Activated naive CD4-positive, alpha-beta T cell treated with Interleukin-2 at 50 U/mL for 16 hours (primary cell): ENCODE measurements at places on chromosomes 3 and 15.
A peak's percentile ranks its signal among the peaks of the same experiment; 100 is the strongest.

DNA sequence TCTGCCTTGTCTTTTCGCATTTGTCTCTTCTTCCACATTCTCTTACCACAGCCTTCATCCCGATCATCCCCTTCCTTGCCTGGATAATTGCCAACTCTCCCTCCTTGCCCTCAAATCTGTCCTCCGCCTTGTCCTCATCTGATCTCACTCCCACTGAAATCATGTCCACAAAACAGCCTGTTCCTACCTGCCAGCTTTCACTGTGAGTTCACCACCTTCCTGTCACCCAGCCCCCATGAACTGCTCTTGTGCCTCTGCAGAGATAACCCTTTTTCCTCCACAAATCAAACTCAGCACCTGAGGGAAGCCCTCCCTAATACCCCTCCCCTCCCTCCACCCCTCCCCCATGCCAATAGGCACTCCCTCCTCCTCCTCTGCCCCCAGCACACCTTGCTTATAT, 4.8 kb upstream of the ADCY5 start:
- no peak for DNase-seq

- no peak for DNase-seq
Measured at GRCh38 chr3:150535204-150535603, 11.1 kb downstream of the SERP1 start.

DNA sequence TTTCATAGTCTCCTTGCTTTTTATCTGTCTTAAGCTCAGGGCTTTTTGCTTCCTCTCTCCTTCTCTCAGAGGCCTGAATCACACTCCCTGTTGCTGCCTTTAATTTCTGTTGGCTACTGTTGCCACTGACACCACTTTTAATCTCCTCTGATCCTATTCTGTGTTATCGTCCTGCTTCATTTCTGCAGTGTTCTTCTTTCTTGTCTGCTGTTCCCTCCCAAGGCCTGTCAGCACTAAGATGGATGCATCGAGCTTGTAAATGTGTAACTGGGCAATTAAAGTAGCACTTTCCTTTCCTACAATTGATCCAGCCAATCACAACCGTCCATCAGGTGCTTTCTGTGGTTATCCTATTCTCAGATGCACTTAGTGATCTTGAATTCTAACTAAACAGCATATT, 71.3 kb upstream of the VEPH1 start:
- no peak for DNase-seq

- no peak for DNase-seq
Measured at GRCh38 chr3:65864357-65864904, 174.3 kb downstream of the MAGI1 start.

DNA sequence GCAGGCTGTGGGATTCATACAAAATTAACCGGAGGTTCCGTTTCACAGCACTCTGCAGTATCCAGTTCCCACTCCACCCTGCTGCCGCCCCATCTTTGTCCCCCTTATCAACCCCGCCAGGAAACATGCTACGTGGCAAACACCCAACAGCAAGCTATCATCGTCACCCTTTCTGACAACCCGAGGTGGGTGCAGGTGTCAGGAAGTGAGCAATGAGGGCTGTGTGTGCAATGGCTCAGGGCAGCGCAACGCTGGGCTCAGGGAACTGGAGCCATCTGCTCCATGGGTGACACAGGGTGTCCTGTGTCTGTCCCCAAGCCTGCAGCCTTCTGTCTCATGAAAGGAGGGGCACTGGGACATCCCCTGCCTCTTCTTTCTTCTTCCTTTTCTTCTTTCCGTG, 60.9 kb downstream of the ATP2B2 start:
- DNase-seq, result no peak

DNA sequence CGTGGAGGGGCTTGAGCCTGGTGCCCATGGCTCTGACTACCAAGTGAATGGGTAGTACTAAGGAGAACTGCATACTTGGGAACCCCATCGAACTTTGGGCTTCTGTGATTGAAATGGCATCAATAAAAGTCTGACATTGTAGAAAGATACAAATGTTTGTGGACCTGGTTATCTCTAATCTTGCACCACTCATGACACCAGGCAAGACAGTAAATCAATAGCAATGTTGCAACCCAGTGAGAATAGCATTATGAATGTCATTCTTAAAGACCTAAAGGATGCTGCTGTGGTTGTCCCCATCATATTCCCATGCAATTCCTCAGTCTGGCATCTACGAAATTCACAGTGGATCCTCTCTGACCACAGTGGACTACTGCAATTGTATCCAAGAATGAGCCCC, 233.6 kb upstream of the LYSMD4 start:
- DNase-seq, result no peak

DNA sequence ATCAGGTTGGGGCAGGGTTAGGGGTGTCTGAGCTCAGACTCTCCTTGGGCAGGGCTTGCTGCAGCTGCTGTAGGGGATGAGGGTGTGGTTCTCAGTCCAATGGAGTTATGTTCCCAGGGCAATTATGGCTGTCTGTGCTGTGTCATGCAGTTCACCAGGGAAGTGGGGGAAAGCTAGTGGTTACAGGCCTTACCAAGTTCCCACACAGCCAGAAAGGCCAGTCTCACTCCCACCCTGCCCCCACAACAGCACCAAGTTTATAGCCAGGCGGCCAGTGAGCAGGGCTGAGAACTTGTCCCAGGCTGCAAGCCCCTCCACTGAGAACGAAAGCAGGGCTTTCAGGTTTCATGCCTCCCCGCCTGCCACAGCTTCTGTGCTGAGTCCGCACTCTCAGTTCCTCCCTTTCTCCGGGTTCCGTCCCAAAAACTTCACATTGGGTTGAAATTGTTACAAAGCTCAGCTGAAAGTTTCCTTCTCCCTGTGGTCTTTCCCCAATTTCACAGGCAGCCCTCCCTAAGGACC, 19.6 kb upstream of the CPOX start:
- DNase-seq, result no peak

DNA sequence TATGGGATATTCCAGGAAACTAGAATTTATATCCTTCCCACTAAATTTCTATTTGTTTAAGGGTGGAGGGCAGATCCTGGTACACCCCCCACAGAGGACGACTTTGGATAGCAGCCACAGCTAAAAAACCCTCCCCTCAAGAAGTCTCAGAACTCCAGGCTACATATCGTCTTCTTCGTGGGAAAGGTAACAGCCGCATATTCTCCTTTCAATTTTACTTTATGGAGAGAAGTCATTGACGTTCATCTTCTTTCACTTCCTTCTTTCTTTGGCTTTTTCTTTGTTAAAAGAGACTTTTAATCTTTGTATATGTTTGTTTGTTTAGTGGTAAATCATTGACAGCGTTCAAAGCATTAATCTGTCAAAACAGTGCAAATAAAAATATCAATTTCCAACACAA, 36.3 kb downstream of the TRIP4 start:
- DNase-seq, result no peak

DNA sequence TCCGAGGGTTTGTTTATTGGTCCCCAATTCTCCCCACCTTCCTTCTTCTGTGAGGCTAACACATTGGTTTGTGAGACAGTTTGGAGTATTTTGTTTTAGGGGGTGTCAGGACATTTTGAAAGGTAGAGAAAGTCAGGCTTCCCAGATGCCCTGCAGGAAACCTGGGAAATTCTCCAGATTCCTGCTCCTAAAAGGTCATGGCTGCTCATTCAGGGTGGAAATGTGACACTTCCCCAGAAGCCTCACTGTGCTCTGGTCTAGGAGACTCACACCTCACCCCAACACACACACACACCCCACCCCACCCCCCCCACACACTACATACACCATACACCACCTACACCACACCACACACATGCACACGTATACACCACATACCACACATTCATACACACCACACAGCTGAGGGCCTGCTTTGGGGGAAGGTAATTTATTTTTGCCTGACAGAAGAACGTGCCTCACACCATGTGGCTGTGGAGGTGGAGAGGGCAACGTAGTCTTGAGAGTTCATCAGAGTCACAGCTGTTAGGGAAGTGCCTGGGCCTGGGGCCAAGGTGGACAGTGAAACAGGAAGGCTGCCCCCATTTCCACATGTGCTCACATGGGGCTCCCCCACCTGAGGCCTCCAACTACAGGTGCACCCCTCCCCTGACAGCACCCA, 40.4 kb upstream of the LIMD1 start:
- no peak for DNase-seq

DNA sequence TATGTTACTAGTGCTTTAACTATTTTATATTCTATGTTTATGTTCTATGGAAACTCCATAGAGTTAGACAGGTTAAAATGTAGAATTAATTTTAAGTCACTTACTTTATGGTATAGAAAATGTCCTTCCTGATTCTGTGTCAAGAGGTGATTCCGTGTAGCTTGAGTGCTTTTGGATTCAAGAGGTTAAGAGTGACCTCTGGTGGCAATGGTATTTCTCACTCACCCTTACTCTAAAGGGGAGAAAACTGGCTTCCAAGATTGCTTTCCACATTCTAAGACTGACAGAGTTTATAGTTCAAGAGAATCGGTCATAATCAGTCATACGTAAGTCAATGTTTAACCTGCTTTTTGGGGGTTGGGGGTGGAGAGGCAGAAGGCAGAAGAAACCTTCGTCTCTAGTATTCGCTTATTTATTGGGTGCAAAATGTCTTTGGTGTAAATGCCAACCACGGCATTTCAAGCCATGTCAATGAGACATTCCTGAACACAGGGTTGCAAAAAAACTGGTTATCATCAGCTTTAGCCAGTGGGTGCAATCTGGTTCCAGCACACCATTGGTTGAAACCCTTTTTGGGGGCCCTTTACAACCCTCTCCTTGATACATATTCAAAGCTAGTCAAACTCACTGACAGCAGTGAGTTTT, 92.0 kb upstream of the VGLL3 start:
- DNase-seq, result no peak

GRCh38 chr15:34665498-34666116, 82.2 kb upstream of the GOLGA8B start:
- DNase-seq, result no peak

GRCh38 chr3:40055956-40056355, 246.5 kb downstream of the MYRIP start:
- no peak for DNase-seq

DNA sequence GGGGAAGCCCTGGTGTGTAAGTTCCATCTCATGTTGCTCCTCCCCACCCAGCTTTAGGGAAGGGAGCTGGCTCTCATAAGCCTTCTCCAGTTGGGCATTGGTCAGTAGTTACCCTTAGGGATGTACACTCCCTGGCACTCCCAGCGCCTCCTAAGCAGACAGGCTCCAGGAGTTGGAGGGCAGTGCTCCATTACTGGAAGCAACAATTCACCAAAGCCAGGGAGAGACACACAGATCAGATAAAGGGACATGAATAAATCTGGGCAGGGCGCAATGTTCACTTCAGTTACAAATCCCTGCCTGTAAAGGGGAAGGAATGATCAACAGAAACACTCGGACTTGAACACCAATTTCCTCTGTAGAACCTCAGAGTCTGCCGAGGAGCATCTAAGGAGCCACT, 169.1 kb upstream of the CTNNB1 start:
- no peak for DNase-seq

- peak; percentile 46 for DNase-seq
Measured at GRCh38 chr15:40844696-40845030, 815 bp downstream of the SPINT1 start.

- no peak for DNase-seq
Measured at GRCh38 chr3:15091575-15091974, 7.4 kb downstream of the RBSN start.

DNA sequence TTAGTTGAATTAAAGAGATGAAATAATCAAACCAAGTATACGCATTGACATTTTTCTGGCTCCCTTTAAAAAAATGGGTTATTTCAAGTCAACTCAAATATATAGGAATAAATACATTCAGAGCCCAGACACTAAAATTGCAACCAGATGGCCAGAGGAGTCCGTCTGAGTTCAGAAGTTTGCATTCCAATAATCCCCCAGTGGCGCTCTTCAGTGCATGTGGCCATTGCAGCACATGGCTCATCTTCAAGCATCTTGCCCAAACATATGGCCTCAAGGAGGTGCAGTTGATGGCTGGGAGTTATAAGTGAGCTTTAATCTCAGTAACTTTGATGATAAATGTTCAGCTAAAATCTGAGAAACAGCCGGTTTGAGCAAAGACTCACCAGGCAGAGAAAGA, 295.8 kb upstream of the LRRN1 start:
- DNase-seq, result no peak

DNA sequence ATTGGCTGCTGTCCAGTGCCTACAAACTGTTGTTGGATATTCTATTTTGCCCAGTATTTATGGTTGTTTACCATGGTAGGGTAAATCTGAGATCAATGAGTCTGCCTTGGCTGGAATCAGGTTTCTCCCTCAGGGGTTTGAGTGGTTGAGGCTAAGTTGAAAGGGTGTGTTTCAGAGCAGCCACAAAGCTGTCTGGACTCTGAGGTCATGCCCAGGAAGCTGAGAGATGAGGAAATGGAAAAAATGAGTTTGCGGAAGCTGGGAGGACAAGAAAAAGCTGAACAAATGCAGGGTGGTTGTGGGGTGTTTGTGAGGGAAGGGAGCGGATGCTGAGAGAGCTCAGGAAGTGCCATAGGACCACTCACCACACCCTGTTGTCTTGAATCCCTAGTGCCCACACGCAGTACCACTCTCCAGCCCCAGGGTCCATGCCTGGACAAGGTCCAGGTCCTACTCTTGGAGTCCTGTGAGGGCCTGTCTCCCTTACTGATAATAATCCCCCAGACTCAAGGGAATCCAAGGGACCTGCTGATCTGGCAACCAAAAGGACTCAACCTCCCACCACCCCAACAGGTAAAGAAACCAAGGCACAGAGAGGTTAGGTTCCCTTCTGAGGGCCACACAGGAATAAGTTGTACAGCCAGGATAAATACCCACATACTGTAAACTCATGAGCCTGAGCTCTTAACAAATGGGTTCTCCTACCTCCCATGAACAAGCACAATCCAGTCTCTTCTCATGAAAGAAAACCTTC, 81.6 kb downstream of the PPCDC start:
- DNase-seq, result peak; percentile 24

- no peak for DNase-seq
Measured at GRCh38 chr3:156469456-156469855, 85.5 kb downstream of the SSR3 start.

- no peak for DNase-seq
Measured at GRCh38 chr3:50089609-50089945, 858 bp downstream of the RBM5 start.

- no peak for DNase-seq
Measured at GRCh38 chr3:58495101-58495500, 3.2 kb downstream of the KCTD6 start.

GRCh38 chr3:185701611-185702261, 115.6 kb downstream of the SENP2 start:
- DNase-seq, result no peak

DNA sequence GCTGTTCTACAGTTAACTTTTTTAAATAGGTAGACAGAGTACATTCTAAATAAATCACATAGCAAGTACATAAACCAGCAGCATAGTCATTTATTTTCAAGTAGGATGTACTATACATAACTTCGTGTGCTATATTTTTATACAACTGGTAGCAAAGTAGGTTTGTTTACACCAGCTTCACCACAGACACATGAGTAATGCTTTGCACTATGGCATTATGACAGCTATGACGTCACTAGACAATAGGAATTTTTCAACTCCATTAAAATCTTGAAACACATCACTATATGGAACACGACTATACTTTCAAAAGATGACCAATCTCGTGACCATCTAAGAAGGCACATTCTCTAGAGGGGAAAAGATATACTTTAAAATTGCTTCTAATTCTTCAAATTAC, 3.5 kb downstream of the TEX55 start:
- DNase-seq, result no peak
